Muscle of leg (tissue), 16 donors: ENCODE measurements at places on chromosomes 3 and 15. TPM values are rescaled to one million over a fixed set of nuclear protein-coding genes. Genes with fewer than 3 reads are reported as not detected.
A peak's percentile ranks its signal among the peaks of the same experiment; 100 is the strongest.

GRCh38 chr3:48435774-48436476, 4.0 kb downstream of the CCDC51 start:
- no peak overlapping the region for H3K27ac ChIP-seq
- H3K36me3 ChIP-seq: peaks cover 36% of the 10 kb centered on the region
- H3K4me3 ChIP-seq: no peak overlapping the region
- H3K4me1 ChIP-seq: peaks cover 8% of the 10 kb centered on the region
- peak; percentile 88 for DNase-seq

DNA sequence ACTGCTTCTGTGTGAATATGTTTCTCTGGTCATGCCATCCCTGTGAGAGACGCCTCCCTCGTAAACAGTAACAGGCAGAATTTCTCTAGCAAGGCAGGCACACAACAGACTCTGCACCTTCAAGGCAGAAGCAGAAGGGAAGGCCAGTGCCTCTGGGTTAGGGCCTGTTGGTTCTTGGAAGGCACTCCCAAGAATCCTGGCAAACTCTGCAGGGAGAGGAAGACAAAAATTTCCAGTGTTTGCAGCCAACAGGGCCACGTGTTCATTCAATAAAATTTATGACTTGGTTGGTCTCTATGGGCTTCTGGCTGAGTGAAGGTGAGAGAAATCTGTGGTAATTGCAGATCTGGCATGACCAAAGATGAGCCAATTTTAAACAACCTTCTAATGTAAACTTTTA, 39.3 kb downstream of the NFKBIZ start:
- no peaks in the 10 kb centered on the region for H3K36me3 ChIP-seq
- H3K4me3 ChIP-seq: no peak overlapping the region

- no peak for DNase-seq
- no peaks in the 10 kb centered on the region for H3K27me3 ChIP-seq
- H3K4me3 ChIP-seq: no peak overlapping the region
- H3K27ac ChIP-seq: no peak overlapping the region
- H3K36me3 ChIP-seq: no peaks in the 10 kb centered on the region
These were observed 228.5 kb downstream of the UNC13C start for GRCh38 chr15:54206586-54207321.

DNA sequence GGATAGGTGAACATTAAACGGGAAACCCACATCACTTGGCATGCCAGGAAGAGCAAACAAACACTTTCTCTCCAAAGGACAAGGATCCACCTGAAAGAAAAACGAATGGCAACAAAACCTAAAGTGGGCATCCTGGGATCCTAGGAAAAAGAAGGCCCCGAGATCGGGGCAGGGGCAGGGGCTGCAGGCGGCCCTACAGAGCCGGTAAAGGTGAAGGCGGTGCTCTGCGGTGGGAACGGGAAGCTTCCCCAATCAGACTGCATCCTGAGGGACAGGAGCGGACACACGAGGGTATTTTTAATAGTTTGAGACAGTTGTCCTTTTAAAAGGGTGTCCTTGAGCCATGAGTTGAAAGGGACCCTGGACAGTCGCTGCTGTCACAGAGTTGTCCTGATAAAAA, 24.9 kb upstream of the GABRA5 start:
- DNase-seq: no peak
- H3K36me3 ChIP-seq: no peaks in the 10 kb centered on the region
- no peak overlapping the region for H3K4me3 ChIP-seq
- H3K27ac ChIP-seq: no peak overlapping the region
- H3K27me3 ChIP-seq: no peaks in the 10 kb centered on the region

DNA sequence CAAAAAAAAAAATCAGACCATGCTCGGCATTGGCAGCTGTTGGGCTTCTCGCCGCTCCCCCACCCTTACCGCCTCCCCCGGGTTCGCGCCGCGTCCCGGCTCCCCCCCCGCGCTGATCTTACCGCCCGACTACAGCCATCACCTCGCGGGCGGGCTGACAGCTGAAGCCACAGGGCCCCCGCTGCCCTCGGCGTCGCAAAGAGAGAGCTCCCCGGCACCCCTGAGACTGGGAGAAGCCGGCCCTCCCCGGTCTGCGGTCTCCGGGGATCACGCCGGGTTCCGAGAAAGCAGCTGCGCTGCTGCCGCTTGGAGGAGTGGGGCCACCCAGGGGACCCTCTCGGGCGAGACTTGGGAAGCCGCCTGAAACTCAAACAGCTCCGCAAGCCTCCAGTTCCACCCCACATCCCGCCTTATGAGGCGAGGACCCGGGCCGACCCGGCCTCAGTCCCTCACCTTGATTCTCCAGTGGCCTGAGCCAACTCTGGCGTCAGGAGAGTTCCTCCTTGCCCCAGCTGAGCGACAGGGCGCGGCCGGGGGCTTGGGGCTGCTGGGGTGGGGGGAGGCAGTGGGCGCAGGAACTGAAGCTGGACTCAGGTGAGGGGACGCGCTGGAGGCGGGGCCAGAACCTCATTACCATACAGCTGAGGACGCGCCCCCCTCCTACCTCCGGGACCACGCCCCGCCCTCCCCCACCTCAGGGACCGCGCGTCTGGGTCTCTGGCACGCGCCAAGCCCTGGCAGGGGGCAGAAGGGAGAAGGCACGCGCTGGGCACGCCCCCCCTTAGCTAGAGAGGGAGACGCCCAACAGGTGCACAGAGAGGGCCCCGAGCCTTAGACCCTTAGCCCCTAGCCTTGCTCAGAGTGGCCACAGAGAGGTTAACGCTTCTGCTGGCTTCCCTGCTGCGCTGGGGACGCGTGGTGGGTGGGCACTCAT, 1.0 kb upstream of the DLL4 start:
- peak overlapping the region; percentile 53 for H3K4me3 ChIP-seq
- H3K36me3 ChIP-seq: peaks cover 4% of the 10 kb centered on the region
- peak overlapping the region; percentile 47 for H3K27ac ChIP-seq
- H3K4me1 ChIP-seq: peaks cover 74% of the 10 kb centered on the region
- H3K27me3 ChIP-seq: peaks cover 82% of the 10 kb centered on the region

- DNase-seq: peak; percentile 7
- H3K36me3 ChIP-seq: no peaks in the 10 kb centered on the region
- H3K4me3 ChIP-seq: no peak overlapping the region
- no peak overlapping the region for H3K27ac ChIP-seq
- H3K27me3 ChIP-seq: no peaks in the 10 kb centered on the region
- H3K4me1 ChIP-seq: no peaks in the 10 kb centered on the region
These were observed 125.4 kb downstream of the VGLL3 start for GRCh38 chr3:86865506-86865905.

GRCh38 chr15:44315773-44316465, 27.4 kb downstream of the GOLM2 start:
- no peaks in the 10 kb centered on the region for H3K4me1 ChIP-seq
- no peak overlapping the region for H3K4me3 ChIP-seq
- H3K27me3 ChIP-seq: no peaks in the 10 kb centered on the region
- no peak for DNase-seq
- no peaks in the 10 kb centered on the region for H3K36me3 ChIP-seq
- no peak overlapping the region for H3K27ac ChIP-seq

Gene PROS1
- 24.3 TPM for polyA plus RNA-seq

Gene CPNE9
- polyA plus RNA-seq: not detected

Gene RAB6B
- polyA plus RNA-seq: 6.8 TPM

Gene TGM4
- 0.04 TPM for polyA plus RNA-seq

Gene GOLGA6L9
- polyA plus RNA-seq: 0.88 TPM
